Hepatic stellate cell (primary cell): ENCODE measurements at places on chromosomes 6 and 20.

DNA sequence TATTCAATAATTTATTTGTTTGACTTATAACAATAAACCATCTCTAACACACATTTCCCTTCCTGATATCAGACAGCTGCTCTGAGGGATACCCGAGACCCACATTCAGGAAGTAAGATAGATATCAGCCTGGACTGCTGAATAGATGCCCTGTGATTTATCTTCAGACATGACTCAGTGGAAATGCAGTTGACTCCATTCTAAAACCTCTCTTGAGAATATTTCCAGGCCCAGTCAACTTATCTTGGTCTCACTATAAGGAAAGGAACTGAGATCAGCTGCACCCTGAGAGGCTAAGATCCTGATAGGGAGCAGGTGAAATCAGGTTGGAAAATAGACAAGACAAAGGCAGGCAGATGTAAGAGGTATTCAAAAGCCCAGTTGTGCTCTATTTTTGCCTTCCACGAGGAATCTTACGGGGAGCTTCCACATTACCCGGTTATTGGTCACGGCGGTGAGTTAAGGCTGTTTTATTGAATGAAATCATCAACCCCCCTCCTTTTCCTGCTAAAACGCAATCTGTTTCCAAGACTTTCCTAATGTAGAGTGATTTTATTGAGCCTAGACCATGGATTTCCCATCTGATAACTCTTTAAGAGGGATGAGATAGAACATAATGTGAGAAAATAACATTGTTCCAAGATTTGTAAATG is 25.5 kb downstream of the C6orf15 start:
- DNase-seq = peak; percentile 77

DNA sequence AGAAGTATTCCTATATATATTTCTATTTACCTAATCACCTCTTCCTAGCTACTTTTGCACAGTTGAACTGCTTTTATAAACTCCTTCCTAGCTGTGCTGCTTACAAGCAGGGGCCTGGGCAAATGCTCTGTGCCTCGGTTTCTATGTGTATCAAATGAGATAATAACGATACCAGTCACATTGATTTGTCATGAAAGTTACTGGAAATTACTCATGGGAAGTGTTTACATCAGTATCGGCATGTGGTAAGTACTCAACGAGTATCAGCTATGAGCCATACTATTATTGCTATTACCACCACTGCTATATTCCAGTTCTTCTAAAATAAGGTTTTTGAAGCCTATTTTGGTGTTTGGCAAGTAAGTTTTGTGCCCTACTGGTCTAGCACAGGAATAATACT is 4.9 kb downstream of the LAMA4 start:
- no peak for DNase-seq

DNA sequence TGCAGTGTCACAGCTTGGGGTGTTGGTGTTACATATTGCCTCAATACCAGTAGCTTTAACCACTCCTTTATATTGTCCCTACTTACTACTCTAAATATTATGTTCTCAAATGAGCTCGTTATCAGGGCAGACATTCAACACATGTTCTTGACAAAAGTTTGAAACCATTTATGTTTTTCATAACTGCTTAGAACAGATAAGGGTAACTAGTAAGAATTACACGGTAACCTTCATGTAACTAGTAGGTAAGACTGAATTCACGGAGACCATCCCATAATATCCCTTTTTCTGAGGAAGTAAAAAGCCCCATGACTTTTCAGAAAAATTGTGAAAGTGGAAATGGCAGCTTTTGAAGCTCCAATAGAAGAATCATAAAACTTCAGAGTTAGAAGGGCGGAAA is 59.6 kb upstream of the CENPW start:
- DNase-seq = no peak

- no peak for DNase-seq
Observed at GRCh38 chr6:42026540-42026939, 23.8 kb upstream of the TAF8 start.

DNA sequence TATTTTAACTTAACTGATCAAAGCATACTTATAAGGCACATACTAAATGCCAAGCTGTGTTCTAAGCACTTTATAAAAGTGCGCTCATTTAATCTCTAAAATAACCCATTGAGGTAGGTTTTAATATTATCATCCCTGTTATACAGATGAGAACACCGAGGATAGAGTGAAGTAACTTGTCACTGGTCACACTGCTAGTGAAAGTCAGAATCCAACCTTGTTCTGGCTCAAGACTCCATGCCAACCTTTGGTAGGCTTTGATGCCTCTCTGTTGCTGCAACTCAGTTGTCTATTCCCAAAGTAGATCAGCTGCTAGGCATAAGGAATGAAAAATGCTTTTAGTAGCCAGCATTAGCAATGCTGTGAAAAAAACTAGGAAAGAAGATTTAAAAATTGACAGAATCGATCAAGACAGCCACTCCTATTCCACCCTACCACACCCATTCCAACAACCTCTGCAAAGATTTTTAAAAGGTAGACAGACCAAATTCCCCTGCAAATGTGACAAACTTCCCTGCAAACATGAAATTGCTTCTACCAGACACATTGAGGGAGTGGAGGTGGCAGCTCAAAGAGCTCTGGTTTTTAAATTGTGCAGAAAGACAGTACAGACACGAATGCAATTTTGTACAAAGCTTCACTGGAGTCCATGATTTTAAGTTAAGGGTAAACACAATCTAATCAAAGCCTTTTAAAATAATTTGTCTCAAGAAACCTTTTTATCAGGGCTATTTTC is 39.8 kb upstream of the CAP2 start:
- DNase-seq = no peak

GRCh38 chr6:131492932-131493573 is 80.0 kb upstream of the ARG1 start:
- no peak for DNase-seq

- DNase-seq = no peak
Observed at GRCh38 chr20:22758815-22759214, 174.4 kb upstream of the FOXA2 start.

DNA sequence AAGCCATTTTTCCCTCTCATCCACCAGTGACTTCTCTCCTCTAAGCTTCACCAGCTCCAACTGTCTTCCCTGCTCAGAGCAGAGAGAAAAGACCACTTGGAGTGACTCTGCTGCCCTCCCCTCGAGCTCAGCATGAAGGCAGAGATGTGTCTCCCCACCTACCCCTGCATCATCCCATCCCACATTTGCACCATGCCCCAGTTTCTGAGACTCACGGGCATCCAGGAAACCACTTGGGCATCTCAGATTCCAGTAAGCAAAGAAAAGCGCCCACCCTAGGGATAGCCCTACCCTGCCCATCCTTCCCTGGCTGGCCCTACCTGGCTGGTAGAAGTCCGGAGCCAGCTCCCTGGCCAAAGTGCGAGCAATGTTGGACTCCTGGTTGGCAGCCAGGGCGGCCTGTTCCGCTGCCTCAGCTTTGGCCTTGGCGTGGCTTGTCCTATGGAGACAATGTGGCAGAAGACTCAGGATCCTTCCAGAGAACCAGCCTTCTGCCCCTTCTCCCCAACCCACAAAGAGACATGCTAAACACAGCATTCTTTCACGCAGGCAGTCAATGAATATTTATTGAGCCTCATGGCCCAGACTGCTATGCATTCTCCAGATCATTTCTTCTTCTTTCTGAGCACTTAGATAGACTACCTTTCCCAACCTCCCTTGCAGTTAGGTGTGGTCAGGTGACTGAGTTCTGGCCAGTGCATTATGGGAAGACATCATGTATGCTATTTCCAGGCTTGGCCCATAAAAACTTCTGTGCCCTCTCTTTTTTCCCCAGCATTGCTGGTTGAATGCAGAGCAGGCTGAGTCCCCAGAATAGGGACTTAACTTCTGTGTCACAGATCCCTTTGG is 68.6 kb downstream of the JPH2 start:
- DNase-seq = no peak

GRCh38 chr20:32636283-32636682 is 37.5 kb downstream of the C20orf203 start:
- DNase-seq = no peak

GRCh38 chr20:25623225-25623735 is 534 bp downstream of the NANP start:
- DNase-seq = peak; percentile 42

- no peak for DNase-seq
Observed at GRCh38 chr6:167676000-167676665, 150.6 kb upstream of the AFDN start.

GRCh38 chr20:58008413-58008812 is 220.0 kb downstream of the ANKRD60 start:
- DNase-seq = no peak

GRCh38 chr6:25637211-25637610 is 14.8 kb upstream of the SCGN start:
- no peak for DNase-seq

- peak; percentile 62 for DNase-seq
Observed at GRCh38 chr6:138107078-138107751, at the start of gene PERP. Gene PERP (minus strand): TSS chr6:138107419. CDS start chr6:138107340, 79 bp downstream.

DNA sequence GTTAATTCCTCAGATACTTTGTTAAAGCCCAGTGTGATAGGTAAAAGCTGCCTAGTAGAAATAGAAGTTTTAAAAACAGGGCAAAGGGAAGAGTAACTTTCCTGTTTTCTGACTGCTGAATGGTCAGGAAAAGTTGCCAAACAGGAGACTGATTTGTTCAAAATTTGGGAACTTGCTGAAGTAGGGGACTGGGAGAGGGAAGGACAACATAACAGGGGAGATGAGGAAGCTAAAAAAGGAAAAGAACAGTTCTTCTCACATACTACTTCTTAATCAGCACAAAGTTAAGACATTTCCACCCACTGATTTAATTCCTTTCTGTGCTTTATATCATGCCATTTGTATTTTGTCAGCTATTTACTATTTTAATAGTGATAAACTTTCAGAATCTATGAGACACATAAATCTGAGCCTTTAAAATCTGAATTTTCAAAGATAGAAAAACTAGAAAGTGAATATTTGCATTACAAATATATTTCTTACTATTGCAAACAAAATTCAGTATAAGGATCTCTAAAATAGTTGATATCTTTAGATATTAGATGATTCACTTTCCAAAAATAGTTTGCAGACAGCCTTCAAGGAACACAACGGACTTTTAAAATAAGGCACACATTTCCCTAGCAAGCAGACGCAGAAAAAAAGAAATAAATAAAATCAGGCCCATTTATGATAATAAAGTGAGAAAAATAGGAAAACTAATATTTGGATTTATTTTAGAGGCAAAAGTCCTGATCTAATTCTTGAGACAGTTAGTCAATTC is 36.9 kb upstream of the SLC16A10 start:
- no peak for DNase-seq

GRCh38 chr6:13355999-13356785 is 27.9 kb upstream of the TBC1D7 start:
- DNase-seq = no peak

DNA sequence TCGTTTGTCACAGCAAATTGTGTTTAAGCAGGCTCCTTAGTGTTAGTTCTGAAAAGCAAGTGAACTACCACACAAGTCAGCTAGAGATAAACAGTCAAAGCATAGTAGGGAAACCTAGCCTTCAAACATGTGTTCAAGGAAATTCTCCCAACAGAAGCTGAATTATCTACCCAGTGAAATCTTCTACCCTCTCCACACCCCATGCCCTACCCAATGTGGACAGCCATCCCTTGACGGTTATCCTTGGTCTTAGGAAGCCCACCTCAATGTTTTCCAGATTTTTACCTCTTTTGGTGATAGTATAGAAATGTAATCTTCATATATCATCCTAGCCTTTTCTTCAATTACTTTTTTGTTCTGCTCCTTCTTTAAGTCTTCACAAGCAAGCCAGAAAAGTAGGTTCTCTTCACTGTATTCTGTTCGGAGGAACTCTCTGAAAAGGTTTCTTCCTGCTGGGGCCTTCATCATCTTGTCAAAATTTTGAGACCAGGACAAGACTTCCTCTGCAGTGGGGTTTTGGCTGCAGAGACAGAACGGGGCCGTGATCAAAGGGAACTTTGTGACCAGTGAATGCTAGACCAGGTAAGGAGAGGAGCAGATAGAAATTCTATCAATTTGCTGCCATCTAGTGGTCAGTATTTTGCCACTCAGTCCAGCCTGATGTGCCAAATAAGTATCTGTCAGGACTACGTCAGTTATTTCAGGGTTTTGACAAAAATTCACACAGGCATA is 21.6 kb upstream of the MTRF1L start:
- peak; percentile 26 for DNase-seq
